GM23338 (cell line): ENCODE measurements at places on chromosomes 5 and 9.

GRCh38 chr9:93471124-93471523, 17.7 kb upstream of the FAM120AOS start:
- no peak for DNase-seq

DNA sequence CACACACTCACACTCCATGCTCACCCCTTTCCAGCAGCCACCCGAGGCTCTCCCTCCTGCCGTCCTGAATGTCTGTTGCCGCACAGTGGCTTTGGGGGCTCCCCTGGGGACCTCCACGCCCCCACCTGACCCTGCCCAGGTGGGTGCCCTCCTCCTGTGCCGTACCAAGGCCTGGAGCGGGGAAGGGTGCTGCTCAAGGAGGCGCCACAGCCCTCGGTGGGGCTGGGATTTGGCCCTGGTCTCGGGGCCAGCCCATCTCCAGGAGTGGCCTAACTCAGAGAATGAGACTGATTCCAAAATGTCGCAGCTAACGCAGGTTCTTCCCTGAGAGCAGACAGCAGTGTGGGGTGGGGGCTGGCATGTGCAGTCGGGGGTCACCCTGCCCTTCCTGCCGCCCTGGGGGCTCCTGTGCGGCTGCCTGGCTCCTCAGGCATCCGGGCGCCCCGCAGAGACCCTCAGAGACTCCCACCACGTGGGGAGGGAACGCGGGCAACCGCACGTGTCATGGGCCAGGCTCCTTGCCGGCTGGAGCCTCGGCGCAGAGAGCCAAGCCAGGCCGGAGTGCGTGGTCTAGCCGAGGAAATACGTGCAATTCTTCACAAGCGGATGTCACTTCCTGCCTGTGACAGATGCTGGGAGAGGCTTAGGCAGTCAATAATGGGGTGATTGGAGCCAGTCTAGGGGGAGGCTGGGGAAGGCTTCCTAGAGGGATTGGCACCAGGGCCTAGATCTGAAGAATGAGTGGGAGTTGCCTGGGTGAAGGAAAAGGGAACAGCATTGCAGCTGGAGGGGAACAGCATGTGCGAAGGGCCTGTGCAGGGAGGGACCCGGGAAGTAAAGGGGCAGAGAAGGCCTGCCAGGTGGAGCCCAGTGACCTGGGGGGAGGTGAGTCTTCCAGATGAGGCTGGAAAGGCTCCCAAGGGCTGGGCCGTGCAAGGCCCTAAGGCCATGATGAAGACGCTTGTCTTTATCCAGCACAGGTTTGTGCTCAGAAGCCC, 44.1 kb downstream of the C9orf50 start:
- no peak for DNase-seq

DNA sequence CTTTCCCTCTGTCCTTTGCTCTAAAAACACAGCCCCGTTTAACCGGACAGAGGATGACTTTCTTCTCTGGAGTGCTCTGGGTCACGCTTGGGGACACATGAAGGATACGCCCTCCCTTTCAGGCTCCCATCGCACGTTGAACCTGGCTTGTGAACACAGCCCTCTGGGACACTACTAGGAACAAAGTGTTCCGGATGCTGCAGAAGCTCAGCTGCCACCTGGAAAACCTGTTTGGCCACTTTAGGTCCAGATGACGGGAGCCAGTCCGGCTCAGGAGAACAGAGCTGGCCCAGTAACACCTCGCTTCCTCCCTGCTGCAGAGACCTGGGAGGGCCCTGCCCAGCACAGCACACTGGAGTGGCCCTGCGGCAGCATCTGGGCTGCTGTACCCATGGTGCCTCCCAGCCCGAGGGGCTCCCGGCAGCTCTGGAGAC, 60.1 kb downstream of the GADD45G start:
- DNase-seq: peak; percentile 32

GRCh38 chr9:118000581-118000980, 296.4 kb downstream of the TLR4 start:
- no peak for DNase-seq

- no peak for DNase-seq
Measured at GRCh38 chr9:29439961-29440360, 1866.7 kb upstream of the C9orf72 start.

DNA sequence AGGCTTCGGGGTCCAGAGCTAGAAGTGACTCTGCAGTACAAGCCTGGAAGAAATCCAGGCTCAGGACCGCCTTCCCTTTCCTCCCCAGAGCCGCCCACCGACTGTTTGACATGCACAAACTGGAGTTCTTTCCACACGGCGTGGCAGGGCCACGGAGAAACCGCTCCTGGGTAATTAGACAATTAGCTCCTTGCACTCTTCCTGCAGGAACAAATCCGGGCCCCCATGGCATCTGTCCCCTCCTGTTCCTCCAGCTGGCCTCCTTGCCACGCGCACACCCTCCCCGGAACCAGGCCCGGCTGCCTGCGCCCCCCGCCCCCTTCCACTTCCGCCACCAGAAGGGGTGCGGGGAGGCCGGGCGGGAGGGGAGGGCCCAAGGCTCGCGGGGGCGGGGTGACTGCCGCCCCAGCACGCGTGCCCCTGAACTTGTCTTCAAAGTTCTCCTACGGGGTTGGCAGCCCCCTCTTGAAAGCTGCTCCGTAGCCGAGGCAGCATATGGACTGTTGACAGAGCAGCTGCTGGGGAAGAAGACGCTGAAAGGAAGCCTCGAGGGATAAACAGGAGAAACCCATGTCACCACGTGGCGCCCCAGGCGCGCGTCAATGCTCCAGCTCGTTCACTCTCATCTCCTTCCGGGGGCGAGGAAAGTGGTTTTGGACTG, 74.3 kb downstream of the SEC61B start:
- peak; percentile 27 for DNase-seq

- no peak for DNase-seq
Measured at GRCh38 chr9:72257814-72258213, 107.2 kb downstream of the ZFAND5 start.

DNA sequence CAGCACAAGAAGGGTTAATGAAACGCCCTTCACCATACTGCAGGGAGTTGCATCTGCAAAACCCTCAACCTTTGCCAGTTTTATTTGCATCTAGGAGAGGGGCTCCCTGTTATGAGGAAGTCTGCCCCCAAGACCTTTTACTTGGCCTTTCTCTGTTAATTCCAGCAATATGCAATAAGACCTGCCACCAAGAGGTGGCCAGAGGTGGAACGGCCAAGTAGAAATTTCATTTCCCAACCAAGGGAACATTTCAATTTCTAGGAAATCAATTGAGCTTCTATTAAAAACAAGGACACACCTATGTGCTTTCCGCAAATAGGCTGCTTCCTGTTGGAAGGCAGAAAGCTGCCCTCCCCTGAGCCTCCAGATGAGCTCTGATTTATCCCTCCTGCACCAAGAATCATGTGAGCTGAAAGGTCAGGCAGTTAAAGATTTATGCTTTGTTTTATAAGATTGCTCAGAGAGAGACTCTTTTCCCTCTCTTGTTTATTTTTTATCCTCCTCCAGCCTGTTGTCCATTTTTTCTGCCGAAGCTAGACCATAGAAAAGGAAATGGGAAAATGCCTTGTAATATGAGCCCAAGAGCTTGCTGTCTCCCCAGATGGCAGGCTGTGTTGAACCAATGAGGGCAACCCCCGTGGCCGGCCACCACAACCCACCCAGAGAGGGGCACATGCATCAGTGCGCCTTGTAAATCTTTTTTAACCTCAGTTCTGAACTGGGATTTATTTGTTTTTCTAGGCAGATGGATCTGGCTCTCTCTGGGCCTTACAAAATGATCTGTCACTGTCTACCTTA, 572.8 kb downstream of the TLE1 start:
- DNase-seq: peak; percentile 13

GRCh38 chr5:58499231-58499630, 8.0 kb downstream of the GAPT start:
- no peak for DNase-seq

DNA sequence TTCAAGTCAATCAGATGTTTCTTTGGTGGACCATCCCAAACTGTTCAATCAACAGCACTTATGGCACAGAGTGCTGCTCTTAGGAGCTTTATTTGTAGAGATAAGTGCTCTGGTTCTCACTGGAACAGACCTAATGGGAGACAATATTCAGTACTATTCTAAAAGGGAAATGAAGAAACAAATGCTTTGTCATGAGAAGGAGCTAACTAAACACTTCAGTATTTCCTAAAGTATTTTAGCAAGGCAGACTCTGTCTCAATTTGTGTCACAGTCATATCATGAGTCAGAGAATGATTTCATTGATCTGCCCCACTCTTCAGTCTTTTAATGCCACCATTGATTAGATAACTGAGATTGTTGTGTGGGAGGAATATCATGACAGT, 175.3 kb downstream of the SLF1 start:
- no peak for DNase-seq

DNA sequence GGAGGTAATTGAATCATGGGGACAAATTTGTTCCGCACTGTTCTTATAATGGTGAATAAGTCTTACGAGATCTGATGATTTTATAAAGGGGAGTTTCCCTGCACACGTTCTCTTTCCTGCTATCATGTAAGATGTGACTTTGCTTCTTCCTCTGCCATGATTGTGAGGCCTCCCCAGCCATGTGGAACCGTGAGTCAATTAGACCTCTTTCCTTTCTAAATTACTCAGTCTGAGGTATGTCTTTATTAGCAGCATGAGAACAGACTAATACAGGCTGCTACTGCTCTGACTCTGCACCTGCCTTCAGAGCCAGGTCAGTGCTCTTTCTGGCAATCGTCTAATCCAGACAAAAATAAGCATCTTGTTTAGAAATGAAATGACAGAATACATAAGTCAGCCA, 479.2 kb upstream of the TUSC1 start:
- DNase-seq: no peak
